ENCODE measurements at places on chromosomes 7 and 10.

- H3K4me1 ChIP-seq = no peaks in the 10 kb centered on the region
- H3K27ac ChIP-seq = no peak overlapping the region
Measured at GRCh38 chr7:34361663-34362250, 296.3 kb upstream of the NPSR1 start.

- H3K27me3 ChIP-seq = no peaks in the 10 kb centered on the region
- H3K36me3 ChIP-seq = no peaks in the 10 kb centered on the region
- peak overlapping the region; percentile 38 for H3K4me3 ChIP-seq
- no peaks in the 10 kb centered on the region for H3K4me1 ChIP-seq
Measured at GRCh38 chr7:7772397-7772821, 54.0 kb upstream of the RPA3 start.

DNA sequence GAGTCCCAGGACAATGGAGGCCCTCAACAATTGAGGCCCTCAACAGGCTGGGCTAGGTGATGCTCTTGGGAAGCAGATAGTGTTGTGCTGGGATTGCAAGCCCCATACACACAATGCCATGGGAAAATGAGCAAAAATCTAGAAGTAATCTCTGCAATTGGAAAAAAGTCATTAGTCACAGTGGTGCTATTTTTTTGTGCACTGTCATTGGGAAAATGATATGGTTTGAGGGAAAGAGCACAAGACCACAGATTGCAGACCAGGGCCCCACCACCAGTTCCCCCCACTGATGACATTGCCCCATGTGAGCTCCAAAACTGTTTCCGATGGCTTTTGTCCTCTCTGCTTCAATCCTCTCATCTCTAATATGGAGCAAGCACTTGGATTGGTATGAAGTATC lies 1.9 kb downstream of the KCTD7 start:
- H3K36me3 ChIP-seq = no peaks in the 10 kb centered on the region
- H3K4me3 ChIP-seq = no peak overlapping the region
- H3K27ac ChIP-seq = no peak overlapping the region
- peaks cover 47% of the 10 kb centered on the region for H3K4me1 ChIP-seq
- no peak for DNase-seq

GRCh38 chr7:142362349-142362748 lies 104.5 kb upstream of the PRSS58 start:
- peaks cover 20% of the 10 kb centered on the region for H3K4me1 ChIP-seq
- no peaks in the 10 kb centered on the region for H3K36me3 ChIP-seq
- DNase-seq = no peak
- H3K27me3 ChIP-seq = no peaks in the 10 kb centered on the region
- no peak overlapping the region for H3K27ac ChIP-seq
- no peak overlapping the region for H3K4me3 ChIP-seq

- H3K27me3 ChIP-seq = no peaks in the 10 kb centered on the region
- H3K4me3 ChIP-seq = no peak overlapping the region
- no peak overlapping the region for H3K27ac ChIP-seq
- H3K4me1 ChIP-seq = peaks cover 16% of the 10 kb centered on the region
Measured at GRCh38 chr10:13792006-13792405, 205.2 kb downstream of the PRPF18 start.
